GM12892 (cell line): ENCODE measurements at places on chromosomes 5 and 9.

GRCh38 chr9:127182901-127183746 is 60.7 kb upstream of the ANGPTL2 start:
- DNase-seq = no peak

- no peak for DNase-seq
Observed at GRCh38 chr9:92444841-92445240, 20.6 kb upstream of the OMD start.

- DNase-seq = no peak
Observed at GRCh38 chr9:100499460-100499859, 26.5 kb downstream of the TMEFF1 start.

- DNase-seq = no peak
Observed at GRCh38 chr5:14720236-14720923, 55.9 kb downstream of the OTULIN start.

GRCh38 chr9:121498487-121499176 is 1.0 kb downstream of the GGTA1 start:
- DNase-seq = peak; percentile 19

DNA sequence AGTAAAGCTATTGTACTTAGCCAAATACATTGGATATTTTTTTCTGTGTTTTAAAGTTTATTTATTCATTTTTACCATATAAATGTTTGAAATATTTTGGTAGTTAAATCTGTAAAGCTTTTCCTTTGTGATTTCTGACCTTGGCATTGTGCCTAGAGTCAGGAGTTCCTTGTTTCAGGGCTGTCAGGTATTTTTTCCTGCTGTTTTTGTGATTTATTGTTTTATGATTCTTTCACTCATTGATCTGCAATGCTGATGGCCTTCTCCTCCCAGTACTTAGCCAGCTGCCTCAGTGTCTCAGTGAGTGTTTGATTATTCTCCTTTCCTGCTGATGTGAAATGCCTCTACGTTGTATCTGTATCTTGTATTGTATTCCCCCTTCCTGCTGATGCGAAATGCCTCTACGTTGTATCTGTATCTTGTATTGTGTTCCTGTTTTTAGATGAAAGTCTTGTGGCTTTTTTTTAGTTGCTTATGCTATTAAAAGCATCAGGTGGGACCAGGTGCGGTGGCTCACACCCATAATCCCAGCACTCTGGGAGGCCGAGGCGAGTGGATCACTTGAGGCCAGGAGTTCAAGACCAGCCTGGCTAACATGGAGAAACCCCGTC is 61.0 kb downstream of the EHMT1 start:
- no peak for DNase-seq

GRCh38 chr5:59596586-59597350 is 296.8 kb downstream of the PDE4D start:
- DNase-seq = no peak

DNA sequence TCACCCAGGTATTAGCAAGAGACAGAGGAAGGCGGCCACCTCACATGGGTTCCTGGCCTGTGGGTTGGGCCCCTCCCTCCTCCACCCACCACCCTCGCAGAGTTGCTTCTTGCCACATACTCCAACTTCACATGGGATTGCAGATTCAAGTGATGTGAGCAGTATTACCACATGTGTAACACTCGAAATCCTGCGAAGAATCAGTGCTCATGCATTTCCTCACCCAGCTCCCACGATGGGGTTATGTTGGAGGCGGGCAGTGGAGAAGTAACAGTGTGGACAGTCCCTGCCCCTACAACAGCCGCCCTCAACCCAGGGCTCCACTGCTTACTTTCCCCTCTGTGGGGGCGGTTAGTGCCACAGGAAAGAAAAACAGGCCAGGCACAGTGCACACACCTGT is 3.9 kb upstream of the FBP1 start:
- no peak for DNase-seq
